ENCODE measurements at places on chromosomes 7 and 10.

DNA sequence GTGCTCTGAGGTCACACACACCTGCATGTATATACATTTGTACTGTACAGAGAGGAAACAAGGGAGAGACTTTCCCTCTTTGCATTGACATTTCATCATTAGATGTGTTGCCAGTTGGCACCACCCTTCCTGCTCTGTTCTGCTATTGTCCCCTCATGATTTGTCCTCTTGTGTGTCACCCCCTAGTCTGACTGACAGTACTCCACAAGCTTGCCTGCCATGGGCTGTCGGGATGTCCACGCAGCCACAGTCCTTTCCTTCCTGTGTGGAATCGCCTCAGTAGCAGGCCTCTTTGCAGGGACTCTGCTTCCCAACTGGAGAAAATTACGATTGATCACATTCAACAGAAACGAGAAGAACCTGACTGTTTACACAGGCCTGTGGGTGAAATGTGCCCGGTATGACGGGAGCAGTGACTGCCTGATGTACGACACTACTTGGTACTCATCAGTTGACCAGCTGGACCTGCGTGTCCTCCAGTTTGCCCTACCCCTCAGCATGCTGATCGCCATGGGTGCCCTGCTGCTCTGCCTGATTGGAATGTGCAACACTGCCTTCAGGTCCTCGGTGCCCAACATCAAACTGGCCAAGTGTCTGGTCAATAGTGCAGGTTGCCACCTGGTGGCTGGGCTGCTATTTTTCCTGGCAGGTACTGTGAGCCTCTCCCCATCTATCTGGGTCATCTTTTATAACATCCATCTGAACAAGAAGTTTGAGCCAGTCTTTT lies 9.4 kb downstream of the CLDN12 start:
- H3K27me3 ChIP-seq: no peaks in the 10 kb centered on the region
- DNase-seq: no peak
- H3K4me1 ChIP-seq: peaks cover 3% of the 10 kb centered on the region
- H3K27ac ChIP-seq: peak overlapping the region; percentile 96

DNA sequence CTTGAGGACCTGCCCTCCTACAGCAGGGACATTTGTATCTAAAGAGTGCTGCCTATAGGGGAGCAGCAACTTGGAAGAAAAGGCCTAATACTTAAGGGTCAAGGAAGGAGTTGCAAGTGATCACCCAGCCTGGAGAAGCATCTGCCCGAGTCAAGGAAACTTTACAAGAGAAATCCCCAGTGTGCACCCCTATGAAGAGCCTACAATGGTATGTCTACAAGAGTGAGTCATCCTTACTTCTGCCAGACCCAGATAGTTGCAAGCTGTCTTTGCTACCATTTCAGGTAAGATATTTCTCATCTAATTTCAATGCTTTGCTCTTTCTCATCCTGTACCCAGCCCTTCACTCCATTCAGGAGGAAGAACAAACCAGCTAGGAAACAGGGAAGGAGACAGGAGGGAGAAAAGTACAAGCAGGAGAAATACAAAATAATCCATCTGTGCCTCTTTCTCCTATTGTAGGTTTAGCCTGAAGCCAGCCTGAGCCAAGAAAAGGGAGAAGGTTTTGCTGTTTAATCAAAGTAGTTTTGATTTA lies 34.4 kb upstream of the AGR3 start:
- H3K4me3 ChIP-seq: no peak overlapping the region
- no peaks in the 10 kb centered on the region for H3K27me3 ChIP-seq
- H3K4me1 ChIP-seq: no peaks in the 10 kb centered on the region
- no peaks in the 10 kb centered on the region for H3K36me3 ChIP-seq
- no peak for DNase-seq
- H3K27ac ChIP-seq: no peak overlapping the region

DNA sequence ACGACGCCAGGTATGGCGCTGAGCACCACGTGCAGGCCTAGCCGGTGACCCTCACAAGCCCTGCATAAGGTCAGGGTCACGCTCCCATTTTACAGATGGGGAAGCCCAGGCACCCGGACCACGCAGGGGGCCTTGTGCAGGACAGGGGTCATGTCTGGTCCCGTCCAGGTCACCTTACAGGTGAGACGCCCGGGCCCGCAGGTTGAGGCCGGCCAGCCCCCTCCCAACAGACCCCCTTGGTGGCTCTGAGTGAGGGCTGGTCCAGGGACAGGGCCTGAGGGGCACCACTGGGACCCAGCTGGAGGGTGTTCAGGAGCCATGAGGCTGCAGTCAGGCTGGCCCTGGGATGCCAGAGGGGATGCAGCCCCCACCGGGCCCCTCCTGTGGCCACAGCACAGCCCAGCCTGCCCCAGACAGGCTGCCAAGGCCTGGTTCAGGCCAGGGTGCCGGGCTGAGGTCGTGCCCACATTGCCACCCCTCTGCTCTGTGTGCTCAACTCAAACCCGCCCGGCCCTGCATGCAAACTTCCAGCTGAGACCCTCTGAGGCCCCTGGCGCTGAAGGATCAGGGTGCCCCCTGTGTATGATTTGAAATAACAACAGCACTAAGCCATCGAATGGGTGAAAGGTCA lies 69.0 kb downstream of the PWWP2B start:
- DNase-seq: no peak
- H3K4me1 ChIP-seq: peaks cover 5% of the 10 kb centered on the region
- no peak overlapping the region for H3K4me3 ChIP-seq

DNA sequence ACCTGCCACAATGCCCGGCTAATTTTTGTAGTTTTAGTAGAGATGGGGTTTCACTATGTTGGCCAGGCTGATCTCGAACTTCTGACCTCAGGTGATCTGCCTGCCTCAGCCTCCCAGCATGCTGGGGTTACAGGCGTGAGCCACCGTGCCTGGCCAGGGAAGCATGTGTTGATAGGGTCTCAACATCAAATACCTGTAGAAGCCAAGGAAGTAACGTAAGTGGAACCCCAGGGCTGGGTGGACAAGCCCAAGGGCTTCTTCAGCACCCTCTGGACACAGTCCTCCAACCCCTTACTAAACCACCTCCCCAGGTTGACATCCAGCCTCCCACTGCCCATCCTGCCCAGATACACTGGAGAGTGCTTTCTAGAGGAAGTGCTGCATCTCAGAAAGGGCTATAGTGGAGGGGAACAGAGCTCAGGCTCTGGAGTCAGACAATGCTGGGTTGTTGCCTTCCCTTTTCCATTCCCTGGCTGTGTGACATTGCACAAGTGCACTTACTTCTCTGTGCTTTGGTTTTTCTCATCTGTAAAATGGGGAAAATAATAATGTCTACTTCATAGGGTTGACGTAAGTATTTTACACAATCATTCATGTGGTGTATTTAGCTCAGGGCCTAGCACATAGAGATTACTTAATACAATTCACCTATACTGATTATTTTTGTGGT lies 73.9 kb upstream of the KAT6B start:
- DNase-seq: no peak
- H3K27ac ChIP-seq: no peak overlapping the region
- H3K36me3 ChIP-seq: no peaks in the 10 kb centered on the region
- no peak overlapping the region for H3K4me3 ChIP-seq

Data from prostate gland (tissue), 2 donors.